ENCODE measurements at places on chromosomes 12 and 14.

GRCh38 chr12:87439990-87440827 is 589.0 kb downstream of the C12orf50 start:
- DNase-seq = no peak

- no peak for DNase-seq
These were observed 94.0 kb downstream of the TMX1 start for GRCh38 chr14:51333901-51334521.

DNA sequence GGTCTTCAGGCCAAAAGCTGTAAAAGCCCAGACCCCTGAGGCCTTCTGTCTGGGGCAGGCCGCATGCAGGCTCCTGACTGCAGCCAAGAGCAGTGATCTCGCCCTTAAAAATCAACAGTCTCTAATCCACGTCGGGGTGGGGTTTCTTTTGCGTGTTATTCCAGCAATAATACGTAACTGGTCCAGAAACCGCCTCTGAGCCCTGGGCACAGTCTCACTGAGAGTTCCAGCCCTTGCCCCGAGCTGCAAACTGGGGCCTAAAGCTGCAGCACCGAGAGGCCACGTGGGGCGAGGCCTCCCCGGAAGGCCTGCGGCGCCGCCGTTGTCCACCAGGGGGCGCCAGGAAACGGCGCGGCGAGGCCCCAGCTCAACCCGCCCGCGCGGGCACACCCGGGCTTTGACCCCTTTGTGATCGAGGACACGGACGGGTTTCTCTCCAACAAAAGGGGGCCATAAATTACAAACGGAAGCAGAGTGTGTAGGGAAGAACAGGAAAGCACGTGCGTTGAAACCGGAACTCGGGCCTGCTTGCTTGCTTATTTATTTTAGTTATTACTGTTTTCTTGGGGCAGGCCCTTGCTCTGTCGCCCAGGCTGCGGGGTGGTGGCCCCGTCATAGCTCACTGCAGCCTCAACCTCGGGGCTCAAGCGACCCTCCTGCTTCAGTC is 87.2 kb downstream of the NINJ2 start:
- DNase-seq = peak; percentile 30

DNA sequence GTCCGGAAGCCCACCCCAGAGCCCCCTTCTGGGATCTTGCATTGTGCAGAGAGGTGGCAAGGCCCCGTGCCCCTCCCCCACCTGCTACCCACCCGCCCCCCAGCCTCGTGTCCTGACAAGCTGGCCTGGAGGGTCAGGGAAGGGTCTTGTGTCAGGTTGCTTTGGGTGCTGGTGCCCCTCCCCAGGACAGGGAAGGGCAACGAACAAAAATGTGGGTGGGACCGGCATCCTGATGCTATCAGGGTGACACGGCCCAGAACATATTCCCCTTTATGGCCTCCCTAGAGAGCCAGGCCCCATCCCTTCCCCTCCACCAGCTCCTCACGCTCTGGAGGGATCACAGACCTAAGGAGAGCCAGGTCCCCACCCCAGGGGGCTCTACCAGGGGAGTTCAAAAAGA is 38.7 kb upstream of the TMEM179 start:
- DNase-seq = no peak

GRCh38 chr12:68505970-68506369 is 104.7 kb upstream of the RAP1B start:
- no peak for DNase-seq

- no peak for DNase-seq
These were observed 77.5 kb downstream of the FOXN3 start for GRCh38 chr14:89339579-89339978.

DNA sequence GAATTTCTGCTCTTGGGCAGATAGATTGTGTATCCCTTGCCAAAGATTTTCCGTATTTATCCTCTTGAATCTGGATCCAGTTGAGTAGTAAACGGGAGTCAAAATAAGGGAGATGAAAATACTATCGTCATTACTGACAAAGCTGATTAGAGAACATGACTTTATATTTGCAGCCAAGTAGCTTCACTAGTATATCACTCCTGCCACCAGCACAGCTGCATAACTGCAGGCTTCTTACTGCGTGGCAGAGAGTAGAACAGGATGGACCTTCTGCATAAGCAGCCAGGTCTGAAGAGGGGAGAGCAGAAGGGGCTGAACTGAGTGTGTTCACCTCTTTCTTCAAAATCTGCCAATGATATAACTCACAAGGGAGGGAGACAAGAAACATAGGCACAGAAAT is 283.7 kb downstream of the FBXL14 start:
- DNase-seq = no peak

DNA sequence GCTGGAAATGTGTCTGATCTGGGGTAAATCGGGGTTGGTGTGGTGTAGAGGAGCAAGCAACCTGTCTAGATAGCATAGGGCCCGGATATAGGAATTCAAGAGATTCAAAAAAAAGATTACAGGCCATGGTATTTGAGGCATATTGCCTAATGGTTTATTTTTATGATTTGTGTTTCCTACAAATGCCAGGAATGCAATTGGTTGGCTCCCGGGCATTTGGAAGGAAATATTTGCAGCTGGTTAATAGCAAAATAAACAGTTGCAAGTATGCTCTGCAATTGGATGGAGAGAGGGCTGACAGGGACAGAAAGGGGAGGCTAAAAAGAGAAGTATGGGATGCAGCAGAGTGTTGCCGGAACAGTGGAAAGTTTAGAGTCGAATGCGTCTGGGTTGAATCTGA is 315.6 kb upstream of the ATP2B1 start:
- DNase-seq = no peak

- DNase-seq = no peak
These were observed 172.3 kb downstream of the NDUFA12 start for GRCh38 chr12:94831081-94831751.

- no peak for DNase-seq
These were observed 46.9 kb downstream of the DUSP6 start for GRCh38 chr12:89305373-89305772.

DNA sequence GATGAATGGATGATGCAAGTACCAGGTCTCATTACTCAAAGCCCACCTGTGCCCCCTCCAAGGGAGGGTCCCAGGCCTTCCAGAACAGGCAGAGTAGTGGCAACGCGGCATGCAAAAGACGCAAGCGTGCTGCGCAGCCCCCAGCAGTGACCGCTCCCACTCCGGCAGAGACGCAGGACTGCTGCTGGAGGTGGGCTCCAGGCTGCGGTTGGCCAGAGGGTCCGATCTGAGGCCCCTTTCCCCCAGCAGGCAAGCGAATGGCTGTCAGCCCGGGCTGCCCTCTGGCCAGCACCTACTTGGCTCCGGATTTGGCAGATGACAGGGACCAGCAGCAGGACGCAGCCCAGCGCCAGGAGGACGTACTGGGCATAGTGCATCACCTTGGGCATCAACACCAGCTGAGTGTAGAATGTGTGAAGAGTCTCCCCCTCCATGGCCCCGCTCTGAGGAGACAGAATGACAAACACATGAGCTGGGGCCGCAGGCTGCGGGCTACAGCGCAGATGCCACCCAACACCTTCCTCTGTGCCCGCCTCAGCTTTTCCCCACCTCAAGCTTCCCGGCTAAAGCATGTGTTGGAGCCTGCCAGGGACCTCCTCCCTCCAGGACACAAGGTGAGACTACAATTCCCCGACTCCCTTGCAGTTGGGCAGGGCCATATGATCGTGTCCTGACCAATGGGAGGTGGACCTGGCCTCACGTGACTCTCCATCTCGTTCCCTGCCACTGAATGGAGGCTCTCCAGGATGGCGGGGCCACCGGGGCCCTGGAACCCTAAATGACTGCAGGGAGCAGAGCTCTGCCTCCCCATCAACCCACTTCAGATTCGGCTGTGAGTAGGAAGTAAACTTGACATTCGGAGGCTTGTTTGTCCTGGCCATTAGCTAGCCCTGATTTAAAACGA is 77.4 kb downstream of the SCARB1 start:
- no peak for DNase-seq
